Upper lobe of right lung (tissue), 1 donor: ENCODE measurements at places on chromosomes 1 and 21. TPM values are rescaled to one million over a fixed set of nuclear protein-coding genes. Genes with fewer than 3 reads are reported as not detected.

NR1I3 gene
- total RNA-seq = not detected

ETV3L gene
- not detected for total RNA-seq

SMYD2 gene
- 39.8 TPM for total RNA-seq

RIMS3 gene
- total RNA-seq = 4.7 TPM

KIF2C gene
- 0.93 TPM for total RNA-seq
